ENCODE measurements at places on chromosomes 3 and 15. TPM values are rescaled to one million over a fixed set of nuclear protein-coding genes. Genes with fewer than 3 reads are reported as not detected.

DNA sequence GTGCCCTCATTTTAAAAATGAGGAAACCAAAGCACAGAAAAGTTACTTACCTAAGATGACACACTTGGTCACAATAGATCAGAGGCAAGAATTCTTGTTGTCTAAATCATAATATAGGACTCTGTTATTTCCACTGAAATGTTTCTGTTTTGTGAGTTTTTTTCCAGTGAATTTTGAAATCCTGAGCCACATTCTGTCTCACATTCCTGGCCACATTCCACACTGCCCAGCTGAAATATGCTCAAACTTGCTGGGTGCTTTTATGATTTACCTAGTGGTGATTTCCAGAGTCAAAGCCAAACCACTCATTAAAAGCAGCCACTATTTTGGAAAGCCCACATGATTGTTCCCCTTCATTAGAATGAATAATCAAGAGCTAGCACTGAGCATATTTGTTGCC is 82.3 kb upstream of the NPHP3 start:
- no peak for DNase-seq

DNA sequence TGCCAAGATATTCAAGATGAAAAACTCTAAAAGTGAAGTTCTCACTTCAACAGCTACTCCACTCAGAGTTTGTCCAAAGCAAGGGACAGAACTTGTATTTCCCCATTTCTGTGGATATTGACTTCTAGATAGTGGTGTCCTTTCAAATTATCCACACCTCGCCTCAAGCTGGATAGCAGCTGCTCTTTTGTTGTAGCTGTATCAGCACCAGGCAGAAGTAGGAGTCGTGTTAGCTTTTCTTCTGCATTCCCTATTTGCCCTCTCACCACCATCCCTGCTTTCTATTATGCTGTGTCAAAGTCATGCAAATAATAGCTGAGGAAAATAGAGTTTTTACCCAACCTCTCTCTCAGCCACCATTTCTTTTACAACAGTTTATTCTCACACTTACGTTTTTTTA is 303.8 kb downstream of the EPHA3 start:
- peak; percentile 18 for DNase-seq

GRCh38 chr15:81117136-81117535 is 16.9 kb upstream of the CFAP161 start:
- DNase-seq = no peak

- DNase-seq = no peak
Measured at GRCh38 chr15:85899927-85900326, 105.2 kb upstream of the KLHL25 start.

DNA sequence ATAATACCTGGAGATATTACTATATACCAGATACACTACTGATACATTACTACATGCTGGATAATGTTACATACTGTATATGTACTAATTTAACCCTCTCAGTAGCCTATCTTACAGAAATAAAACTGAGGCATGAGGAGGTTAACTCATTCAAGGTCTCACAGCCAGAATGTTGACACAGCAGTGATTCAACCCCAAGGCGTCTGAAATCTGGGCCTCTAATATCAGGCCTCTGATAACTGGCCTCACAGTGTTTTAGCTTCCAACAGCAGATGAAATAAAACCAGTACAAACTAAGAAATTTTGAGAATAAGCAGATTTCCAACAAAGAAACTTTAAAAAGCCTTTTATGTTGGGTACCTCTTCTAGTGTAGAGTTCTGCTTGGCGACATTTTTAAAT is 23.4 kb downstream of the DZIP1L start:
- DNase-seq = peak; percentile 74

The SPINK8 gene
- total RNA-seq = not detected

The ARGFX gene
- total RNA-seq = not detected

DNA sequence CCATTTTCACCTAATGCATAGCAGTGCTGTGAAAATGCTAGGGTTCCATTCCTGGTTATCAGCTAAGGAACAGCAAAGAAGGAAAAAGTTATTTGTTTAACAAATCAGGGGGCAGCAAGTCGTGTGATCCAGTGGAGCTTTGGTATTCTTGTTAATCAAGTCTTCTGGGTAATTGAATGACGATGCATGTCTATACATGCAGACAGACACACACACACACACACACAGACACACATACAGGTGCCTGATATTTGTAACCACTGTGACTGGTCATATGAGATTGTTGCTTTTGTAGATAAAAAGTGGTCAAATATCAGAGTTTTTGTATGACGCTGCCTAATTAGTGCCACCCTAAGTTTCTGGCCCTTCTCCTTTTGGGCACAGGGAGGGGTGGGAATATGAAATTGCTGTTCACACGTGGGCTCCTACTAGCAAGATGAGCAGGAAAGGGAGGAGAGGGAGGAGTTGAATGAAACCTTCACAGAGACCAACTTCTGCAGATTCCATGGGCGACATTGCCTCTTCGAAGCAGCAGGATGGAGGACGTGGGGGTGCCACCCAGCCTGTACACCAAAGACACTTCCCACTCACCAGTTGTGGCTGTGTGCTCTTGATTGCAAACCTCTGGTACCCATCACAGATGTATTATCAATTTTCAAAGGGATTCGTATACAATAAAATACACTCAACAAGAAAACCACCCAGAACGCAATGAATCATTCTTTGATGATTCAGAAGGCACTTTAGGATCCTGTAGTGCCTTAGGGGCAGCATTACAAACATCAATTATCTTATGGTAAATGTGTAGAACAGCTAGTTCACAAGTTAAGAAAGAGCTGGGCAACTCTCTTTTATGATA is 281.9 kb upstream of the ICE2 start:
- DNase-seq = no peak

The PHLDB2 gene
- total RNA-seq = 27.2 TPM

The MEX3B gene
- total RNA-seq = 12.7 TPM

DNA sequence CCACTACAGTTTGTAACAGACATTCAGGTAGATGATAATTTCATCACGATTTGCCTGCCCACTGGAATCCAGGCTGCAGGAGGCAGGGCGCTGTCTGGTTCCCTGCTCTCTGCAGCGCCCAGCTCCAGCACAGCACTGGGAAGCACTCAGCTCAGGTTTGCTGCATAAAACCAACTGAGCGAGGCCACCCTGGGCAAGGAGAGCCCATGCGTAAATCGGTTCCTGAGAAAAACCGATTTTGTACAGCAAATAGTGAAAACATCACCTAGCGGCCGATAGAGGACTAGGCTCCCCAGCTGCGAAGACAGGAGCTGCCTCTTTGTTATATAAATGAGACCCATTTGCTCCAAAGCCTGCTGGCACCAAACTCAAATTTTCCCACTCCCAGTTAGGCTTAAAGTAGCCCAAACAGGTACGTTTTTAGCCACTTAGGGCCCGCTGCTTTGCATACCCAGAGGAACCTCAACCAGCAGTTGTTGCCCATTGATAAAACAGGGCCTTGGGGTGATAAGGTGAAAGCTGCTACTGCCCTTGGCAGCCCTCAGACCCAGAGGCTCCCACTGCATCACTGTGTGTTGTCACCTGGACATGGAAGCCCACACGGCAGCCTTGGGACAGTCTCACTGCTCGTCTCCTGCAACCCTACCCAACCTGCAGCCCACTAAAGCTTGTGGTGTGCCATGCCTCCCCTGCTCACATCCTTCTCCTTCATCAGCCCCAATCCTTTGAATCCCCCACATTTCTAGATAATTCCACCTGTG is 47.5 kb downstream of the ALDH1L1 start:
- DNase-seq = peak; percentile 33

The RYR3 gene
- 0.42 TPM for total RNA-seq

The SLC28A1 gene
- total RNA-seq = 0.24 TPM

The IL5RA gene
- total RNA-seq = 0.07 TPM

The IGSF11 gene
- total RNA-seq = 2.0 TPM

DNA sequence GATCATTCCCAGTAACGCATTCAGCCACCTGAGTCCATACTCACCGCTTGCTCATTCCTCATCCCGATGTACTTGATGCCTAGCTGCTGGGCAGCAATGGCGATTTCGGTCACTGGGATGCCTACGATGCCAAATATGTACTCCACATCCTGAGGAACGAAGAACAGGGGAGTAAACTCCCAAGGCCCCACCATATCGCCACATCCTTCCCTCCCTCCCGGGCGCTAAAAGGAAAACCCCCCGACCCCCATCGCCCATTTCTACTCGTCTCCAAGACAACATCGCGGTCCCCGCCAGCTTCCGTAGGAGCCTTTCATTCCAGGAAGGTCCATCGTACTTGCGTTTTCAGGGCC is 347 bp downstream of the HACL1 start:
- no peak for DNase-seq

DNA sequence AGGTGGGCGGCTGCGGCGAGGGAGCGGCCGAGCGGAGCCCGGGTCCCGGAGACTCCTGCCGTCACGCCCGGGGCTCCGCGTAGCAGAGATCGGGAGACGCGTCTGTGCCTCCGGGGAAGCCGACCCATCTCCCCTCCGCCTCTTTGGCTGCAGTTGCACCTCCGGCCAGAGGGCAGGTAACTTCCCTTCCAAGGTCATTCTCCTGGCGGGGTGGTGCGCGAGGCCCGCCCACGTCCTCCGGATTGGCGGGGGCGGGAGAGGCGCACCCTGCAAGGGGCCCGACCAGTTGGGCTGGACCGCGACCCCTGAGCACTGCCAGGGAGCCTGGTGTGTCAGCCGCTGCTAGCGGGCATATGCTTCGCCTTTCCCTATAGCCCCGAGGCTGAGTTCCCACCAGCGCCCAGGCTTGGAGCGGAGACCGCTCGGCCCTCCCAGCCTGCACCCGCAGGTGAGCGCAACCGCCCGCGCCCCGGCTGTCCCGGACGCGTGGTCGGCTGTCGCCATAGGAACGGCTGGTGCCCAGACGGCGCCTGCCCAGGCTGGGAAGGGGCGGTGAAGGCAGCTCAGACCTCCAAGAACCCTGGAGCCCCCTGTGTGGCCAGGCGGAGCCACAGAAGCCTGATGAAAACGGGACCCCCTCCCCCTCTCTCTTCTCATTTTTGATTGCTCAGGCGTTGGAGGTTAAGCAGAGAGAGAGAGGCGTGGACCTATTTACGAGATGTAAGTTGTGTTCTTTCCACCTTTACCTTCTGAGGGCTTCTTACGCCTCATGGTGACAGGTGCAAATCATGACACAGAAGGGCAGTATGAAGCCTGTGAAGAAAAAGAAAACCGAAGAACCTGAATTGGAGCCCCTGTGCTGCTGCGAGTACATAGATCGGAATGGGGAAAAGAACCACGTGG is 453 bp downstream of the ZDHHC23 start:
- no peak for DNase-seq

- no peak for DNase-seq
Measured at GRCh38 chr3:4508048-4508981, 15.2 kb downstream of the ITPR1 start.

GRCh38 chr15:65806397-65806796 is 14.3 kb upstream of the DENND4A start:
- DNase-seq = no peak

DNA sequence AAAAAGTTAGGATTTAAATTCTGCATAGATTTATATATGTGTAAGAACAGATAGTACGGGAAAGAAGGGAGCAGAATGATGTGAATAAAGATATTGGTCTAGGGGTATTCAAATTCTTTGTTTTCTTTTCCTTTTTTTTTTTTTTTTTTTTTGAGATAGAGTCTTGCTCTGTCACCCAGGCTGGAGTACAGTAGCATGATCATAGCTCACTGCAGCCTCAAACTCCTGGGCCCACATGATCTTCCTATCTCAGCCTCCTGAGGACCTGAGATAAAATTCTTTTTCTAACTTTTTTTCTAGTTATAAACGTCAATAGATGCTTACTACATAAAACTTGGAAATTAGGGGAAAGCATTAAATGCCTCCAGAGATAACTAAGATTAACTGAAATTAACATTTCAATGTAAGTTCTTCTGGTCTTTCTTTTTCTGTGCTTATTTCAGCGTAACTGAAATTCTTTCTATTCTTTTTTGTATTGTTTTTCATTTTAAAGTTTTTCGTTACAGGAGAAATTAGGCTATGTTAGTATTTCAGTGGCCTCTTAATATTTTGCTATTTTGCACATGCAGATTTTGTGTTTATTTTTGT is 29.2 kb downstream of the UBE2Q2 start:
- no peak for DNase-seq

DNA sequence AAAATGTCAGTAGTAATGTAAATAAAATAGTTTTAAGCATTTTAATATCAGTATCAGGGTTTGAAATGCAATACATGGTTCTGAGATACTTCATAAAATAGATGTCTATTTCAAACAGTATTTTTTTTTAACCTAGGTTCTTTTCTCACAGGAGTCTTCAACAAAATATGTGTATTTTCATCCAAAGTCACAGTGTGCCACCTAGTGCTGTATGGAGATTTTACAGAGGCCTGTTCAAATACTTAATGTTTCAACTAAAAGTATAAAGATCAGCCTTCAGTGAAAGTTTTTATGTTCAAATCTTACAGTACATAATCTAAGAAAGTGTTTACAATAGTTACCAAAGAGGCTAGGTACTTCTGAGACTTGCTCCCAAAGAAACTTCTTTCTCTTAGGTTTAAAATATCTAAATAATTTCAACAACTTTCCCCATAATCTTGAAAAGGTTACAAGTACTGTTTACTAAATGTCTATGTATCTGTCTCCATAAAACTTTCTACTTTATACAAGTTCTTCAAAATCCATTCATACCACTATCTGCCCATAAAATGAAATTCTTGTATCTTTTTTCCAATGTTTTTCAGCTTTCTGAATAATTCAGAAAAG is 38.3 kb downstream of the SCAPER start:
- no peak for DNase-seq

DNA sequence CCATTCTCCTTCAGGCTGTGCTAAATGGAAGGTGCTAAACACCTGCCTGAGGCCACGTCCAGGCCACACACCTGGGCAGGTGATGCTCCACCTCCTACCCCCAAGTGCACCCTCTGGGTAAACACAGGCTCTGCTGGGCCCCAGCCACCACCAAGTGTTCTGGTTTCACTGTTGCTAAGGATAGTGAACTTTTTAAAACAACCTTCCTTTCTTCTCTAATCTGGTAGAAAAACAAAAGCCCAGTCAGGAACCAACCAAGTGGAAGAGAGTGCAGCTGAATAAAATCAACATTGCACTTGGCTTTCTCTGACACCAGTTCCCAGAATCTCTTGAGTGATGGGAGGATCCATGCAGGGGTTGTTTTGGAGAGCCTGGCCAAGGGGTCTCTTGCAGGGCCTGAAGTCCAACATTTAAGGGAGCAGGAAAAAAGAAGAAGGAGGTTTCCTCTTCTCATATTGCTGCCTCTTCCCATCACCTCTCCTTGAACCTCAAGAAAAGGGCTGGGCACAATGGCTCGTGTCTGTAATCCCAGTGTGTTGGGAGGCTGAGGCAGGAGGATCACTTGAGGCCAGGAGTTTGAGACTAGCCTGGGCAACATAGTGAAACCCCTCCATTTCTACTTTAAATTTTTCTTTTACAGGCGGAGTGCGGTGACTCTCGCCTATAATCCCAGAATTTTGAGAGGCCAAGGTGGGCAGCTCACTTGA is 26.2 kb upstream of the ATP13A3 start:
- no peak for DNase-seq
